ENCODE measurements at places on chromosomes 6 and 20.

GRCh38 chr6:160678744-160679401, 14.8 kb upstream of the LPA start:
- no peak for DNase-seq

DNA sequence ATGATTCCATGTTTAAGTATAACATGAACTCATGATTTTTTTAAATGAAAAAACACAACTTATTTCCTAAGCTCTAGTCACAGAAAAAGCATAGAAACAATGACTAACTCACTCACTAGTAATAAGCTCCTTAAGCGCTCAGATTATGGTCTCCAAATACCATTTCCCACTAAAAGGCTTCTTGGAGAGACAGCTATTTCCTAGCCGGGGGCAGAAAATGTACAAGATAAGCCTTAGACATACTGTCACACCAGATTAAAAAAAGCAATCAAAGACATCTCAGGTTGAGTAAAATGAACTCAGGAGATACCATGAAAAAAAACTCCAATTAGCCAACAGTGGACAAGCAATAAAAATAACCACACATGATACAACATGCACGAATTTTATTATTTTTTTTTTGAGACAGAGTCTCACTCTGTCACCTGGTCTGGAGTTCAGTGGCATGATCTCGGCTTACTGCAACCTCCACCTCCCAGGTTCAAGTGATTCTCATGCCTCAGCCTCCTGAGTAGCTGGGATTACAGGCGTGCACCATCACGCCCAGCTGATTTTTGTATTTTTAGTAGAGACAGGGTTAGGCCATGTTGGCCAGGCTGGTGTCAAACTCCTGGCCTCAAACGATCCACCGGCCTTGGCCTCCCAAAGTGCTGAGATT, 14.9 kb downstream of the SRPK1 start:
- DNase-seq: no peak

DNA sequence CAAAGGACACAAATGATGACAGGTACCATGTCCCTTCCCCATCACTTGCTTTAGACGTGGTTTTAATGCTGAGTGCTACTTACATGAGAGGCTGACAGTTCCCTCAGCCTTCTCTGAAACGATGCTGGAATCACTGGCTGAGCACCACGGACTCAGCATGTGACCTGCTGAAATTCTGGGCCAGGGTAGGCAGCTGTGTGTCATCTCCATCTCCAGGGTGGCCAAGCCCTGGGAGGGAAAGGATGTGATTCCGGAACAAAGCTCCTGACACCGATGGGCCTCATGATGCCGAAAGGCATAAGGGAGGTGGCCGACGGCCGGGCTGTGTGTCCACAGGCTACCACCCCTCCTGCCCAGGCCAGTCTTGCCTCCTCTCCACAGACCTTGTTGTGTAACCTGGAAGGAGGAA, 184.3 kb upstream of the CST7 start:
- no peak for DNase-seq

DNA sequence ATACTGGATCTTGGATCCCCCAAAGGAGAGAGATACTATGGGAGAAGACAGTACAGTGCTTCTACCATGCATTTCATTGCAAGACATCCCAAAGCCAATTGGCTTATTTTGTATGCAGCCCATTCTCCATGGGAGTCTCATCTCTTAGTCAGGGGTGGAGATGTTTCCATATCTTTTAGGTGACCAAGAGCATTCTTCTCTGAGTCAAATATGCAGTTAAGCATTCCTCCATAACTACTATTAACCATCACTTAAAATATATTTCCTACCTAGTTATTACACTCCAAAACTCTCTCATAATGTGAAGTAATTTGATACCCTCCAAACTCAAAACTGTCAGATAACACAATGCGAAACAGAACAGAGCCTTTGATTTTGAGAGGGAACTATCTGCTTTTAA, 542.6 kb downstream of the HDGFL1 start:
- no peak for DNase-seq

- no peak for DNase-seq
Observed at GRCh38 chr6:121809211-121809610, 373.8 kb downstream of the GJA1 start.

DNA sequence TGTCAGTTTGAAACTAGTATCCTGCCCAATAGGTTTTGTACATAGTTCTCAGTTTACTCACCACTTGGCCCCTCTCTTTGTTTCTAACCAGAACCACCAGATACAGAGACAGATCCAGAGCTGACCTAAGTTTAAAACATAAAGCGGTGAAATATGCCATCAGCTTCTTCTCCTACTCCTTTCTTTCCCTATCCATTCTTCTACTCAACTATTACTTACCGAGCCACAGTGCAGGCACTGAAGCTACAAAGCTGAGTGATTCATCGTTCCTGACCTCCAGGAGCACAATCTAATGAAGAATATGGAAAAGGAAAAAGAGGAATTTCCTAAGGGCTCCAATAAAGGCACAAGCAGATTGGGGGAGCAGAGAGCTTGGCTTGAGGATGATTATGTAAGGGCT, 286.0 kb downstream of the FOXC1 start:
- DNase-seq: no peak

DNA sequence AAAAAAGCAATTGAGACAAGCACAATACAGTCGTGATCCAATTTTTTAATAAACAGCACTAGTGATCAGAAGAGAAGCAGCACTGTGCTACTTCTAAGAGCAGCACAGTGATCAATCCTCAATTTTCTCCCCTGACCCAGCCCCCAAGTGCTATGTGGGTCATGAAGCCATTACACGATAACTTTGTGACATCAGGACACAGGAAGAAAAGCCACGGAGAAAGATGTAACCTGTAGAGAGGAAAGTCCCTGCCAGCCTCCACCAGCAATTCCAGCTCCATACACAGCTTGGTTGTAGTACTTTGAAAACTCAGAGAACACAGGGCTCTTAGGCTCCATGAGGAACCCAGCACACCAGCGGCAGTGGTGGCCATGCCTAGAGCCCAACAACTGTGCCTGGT, 45.3 kb upstream of the MYB start:
- no peak for DNase-seq

GRCh38 chr20:20303320-20303719, 64.6 kb upstream of the INSM1 start:
- DNase-seq: no peak
